ENCODE measurements at places on chromosomes 7 and 10. TPM values are rescaled to one million over a fixed set of nuclear protein-coding genes. Genes with fewer than 3 reads are reported as not detected.

The TACR2 gene
- polyA plus RNA-seq: 121 TPM

The RBP4 gene
- polyA plus RNA-seq: 40.6 TPM

GRCh38 chr7:100679927-100680575, 6.5 kb downstream of the GNB2 start:
- no peak for DNase-seq

- no peak for DNase-seq
These were observed 2.6 kb downstream of the GRID1 start for GRCh38 chr10:86363833-86364490.

- no peak for DNase-seq
These were observed 28.8 kb upstream of the CCNJ start for GRCh38 chr10:96014473-96015102.

- no peak for DNase-seq
These were observed 9.2 kb upstream of the SP8 start for GRCh38 chr7:20795881-20796280.

GRCh38 chr10:70212879-70213278, 20.4 kb downstream of the PPA1 start:
- DNase-seq: no peak

DNA sequence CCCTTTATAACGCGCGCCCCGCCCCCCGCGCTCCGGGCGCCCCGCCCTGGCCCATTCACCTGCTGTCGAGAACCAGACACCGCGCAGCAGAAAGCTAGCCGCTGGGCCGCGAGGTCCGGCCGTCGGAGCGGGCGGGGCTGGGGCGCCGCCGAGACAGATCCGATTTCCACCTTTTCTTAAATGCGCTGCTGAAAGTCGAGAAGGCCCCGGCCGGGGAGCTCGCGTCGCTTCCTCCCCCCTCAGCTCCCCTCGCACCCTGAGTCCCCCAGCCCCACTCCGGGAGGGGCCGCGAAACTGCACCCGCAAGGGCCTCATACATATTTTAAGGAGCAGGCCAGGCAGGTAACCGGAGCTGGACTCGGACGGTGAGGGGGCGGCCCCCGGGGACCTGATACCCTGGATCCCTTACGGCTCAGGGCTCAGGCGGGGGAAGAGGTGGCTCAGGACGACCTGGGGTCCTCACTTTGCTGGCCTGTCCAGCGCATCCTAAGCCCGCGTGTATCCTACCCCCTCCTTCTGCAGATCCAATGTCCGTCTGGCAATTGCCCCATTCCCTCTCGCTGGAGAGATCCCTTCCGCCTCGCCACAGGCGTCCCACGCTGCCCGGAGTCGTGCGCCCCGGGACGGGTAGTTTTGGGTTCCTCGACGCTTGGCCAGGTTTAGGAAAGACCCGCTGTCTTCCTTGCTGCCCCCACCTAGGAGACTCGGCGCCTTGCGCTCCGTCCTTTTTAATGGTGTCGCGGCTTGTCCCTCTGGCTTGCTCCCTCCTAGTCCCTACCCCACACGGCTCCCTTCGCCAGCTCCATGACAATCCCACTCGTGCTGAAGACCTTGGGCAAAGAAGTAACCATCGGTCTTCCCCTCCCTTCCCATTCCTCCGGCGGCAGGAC, 170.6 kb downstream of the UBE2H start:
- no peak for DNase-seq

All from urinary bladder (tissue), 4 donors.